ENCODE measurements at places on chromosomes 13 and 19.
A peak's percentile ranks its signal among the peaks of the same experiment; 100 is the strongest.

DNA sequence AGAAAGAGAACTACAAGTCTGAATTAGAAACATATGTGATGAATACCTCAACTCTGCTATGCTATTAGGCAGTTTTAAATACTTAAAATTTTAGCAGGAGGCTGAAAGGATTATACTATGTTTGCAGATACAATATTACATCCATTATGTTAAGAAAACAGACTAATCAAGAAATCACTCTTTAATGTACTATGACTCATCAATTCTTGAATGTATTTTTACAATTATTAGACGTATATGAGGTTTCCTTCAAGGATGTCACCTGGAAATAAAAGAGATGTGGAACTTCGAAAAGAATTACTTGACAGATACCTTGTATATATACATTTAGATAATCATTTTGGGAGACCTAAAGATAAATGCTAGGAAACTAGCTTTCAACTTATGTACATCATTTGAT lies 835.6 kb upstream of the MIR17HG start:
- DNase-seq, result no peak

GRCh38 chr13:28041501-28041900 lies 53.0 kb upstream of the URAD start:
- no peak for DNase-seq

DNA sequence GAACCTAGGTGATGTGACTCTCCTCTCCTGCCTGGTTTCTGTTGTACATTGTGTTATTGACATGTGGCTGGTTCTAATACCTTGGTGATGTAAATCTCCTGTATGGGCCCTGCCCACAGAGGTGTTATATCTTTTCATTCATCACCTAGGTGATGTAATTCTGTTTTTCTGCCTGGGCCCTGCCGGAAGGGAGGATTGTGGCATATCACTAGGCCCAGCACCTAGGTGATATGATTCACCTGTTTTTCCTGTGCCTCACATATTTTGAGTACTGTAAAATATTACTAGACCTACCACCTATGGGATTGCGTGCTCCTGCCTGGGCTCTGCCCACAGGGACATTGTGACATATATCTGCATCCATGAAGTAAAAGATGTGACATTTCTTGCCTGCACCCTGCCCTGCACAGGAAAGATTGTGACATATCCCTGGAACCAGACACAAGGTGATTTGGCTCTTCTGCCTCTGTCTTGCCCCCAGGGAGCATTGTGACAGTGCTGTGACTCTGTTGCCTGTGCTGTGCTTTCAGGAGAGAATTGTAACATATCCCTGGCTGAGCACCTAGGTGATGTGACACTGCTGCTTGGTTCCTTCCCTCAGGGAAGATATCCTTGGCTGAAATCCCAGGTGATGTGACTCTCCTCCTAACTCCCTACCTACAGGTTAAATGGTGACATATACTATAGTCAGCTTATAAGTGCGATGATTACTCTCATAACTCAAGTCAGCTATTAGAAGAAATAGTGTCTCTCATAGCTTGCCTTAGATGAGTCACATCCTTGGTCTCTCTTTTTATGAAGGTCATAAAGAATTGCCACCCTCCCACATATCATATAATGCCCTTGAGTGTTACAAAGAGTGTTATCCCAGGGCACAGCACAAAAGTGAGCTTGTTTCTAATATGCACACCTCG lies 13.3 kb upstream of the ZNF681 start:
- DNase-seq, result no peak

DNA sequence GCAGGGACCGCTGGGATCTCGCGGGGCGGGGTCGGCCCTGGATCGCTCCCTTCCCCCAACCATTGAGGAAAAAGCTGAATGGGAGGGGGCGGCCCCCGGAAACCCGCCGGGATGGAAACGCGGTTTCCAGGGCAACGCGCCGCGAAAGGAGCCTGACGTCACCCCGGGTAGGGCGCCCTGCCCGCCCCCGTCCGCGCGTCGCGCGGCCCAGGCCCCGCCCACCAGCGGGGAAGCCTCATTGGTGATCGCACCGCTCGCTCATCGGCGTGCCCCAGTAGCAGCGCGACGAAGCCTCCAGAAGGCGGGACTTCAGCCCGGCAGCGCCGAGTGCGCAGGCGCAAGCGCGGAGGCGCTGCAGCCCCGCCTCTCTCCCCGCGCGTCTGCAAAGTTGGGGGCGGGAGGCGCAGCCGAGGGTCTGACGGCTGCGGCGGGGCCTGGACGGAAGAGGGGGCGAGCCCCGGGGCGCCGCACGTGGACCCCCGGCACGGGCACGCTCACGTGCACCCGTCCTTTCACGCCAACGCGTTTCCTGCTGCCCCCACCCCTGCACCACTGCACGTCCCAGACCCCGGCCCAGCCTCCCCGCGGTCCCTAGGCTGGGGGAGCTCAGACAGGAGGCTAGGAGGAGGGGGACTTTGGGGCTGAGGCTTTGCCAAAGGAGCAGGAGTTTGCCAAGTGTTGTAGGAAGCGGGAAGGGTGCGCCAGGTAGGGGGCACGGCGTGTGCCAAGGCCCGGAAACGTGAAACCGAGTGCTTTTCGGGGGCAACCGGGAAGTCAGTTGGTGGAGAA lies 8.2 kb upstream of the CIRBP start:
- peak; percentile 97 for DNase-seq

DNA sequence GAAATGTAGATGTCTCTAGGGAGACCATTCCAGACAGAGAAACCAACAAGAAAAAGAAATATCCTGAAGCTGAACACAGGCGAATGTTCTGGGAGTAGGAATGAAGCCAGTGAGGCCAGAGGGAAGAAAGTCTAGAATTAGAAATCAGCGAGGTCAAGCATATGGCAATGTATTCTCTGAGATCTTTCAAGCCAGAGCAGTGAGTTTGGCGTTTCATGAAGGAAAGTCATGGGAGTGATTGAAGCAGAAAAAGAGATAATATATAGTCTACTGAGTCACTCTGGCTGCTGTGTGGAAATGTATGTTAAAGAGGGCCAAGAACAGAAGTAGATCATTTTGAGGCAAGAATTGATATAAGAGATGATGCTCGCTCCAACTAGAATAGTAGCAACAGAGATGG lies 576.0 kb downstream of the PCDH17 start:
- no peak for DNase-seq

- no peak for DNase-seq
Observed at GRCh38 chr13:106505295-106505694, 30.2 kb downstream of the EFNB2 start.
